ENCODE measurements at places on chromosomes 11 and 22. TPM values are rescaled to one million over a fixed set of nuclear protein-coding genes. Genes with fewer than 3 reads are reported as not detected.
A peak's percentile ranks its signal among the peaks of the same experiment; 100 is the strongest.

GRCh38 chr22:37316875-37317371, 34.6 kb downstream of the CYTH4 start:
- peak; percentile 85 for DNase-seq

GAL3ST1 gene
- 0.27 TPM for total RNA-seq

DNA sequence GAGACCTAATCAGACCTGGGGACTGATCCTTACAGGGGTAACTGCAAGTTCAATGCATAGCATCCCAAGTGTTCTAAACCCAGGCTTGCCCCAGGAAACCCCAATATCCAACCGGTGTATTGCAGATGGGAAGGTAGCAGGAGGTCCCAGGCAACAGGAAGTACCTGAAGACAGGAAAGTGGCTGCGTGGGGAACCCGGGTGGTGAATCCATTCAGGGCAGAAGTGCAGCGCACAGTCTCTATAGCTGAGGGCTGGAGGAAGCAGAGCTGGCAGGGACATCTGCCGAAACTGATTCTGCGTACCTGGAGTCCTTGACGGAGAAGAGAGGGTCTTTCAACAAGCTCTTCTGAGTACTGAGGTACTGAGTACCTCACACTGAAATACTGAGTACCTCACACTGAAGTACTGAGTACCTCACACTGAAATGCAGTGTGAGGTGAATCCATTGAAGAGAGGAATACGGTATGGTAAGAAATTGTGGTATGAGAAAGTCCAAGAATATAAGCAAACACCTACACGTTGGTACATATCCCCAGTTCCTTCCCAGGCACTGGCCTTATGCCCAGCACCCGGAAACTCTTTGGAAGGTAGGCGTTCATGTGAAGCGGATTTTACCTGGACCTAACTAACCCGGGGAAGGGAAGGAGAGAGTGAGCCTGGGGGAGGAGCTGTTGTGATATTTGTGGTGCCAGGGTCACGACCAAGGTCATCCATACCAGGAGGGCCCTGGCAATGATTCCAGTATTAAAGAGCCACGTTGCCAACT, 20.1 kb downstream of the SCN4B start:
- DNase-seq, result no peak

- DNase-seq, result no peak
Observed at GRCh38 chr11:103961010-103961409, 75.4 kb upstream of the DDI1 start.

OSBP2 gene
- 0.81 TPM for total RNA-seq

GRCh38 chr11:84398017-84398626, 1112.0 kb upstream of the CCDC90B start:
- DNase-seq, result no peak

GRCh38 chr22:35435201-35435740, 35.3 kb downstream of the MCM5 start:
- DNase-seq, result no peak

DNA sequence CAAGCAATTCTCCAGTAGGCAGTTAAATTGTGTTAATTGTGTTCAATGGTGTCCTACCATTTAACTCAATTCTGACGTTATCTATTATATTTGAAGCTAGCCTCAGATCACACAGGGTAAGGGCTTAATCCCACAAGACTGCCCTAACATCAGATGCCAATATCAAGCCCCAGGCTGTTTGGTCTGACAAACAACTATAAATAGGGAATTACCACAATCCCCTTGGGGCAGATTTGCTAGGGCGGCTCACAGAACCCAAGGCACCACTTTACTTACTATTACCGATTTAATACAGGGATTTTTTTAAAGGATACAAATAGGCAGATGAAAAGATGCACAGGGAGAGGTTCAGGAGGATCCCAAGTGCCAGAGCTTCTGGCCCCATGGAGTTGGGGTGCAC, 678.4 kb downstream of the OPCML start:
- DNase-seq, result no peak

PRSS23 gene
- 0.38 TPM for total RNA-seq

DNA sequence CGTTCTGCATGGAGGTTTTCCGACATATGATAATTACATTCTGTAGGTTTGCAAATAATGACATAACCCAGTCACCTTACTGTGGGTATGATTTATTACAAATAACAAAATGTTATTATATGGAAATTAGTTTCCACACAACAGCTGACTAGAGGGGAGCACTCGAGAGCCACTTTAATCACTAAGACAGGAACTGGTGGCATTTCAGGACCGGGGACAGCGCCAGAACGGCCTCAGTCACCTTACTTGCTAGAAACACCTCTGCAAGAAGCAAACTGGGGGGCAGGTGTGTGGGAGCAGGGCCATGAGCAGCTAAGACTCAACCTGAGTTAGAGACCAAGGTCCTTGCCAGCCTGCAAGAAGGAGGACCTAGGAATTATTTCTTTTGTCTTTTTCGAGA, 199.9 kb downstream of the DSCAML1 start:
- DNase-seq, result peak; percentile 76

DNA sequence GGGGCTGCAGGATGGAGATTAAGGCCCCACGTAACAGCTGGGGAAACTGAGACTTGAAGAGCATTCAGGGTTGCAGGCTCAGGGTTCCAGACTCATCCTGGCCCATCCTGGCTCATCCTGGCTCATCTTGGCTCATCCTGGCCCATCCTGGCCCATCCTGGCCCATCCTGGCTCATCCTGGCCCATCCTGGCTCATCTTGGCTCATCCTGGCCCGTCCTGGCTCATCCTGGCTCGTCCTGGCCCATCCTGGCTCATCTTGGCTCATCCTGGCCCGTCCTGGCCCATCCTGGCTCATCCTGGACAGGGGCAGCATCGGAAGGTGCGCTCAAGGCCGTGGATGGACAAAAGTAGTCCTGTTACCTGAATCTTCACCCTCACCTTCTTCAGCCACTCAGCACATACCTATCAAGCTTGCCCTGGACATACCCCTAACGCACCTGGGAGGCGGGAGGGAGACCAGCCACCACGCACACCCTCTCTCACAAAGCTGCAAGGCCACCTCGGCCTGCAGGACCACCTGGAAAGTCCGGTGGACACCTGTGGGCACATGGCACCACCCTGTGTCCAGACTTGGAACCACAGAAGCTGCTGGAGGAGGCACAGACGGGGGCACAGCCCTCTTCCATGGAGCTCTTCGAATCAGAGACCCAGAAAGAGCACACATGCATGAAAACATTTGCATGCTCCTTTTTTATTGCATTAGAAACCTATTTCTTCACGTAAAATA, 20.3 kb upstream of the NLRP6 start:
- DNase-seq, result no peak

SLCO2B1 gene
- not detected for total RNA-seq

DNAJB7 gene
- not detected for total RNA-seq

DNA sequence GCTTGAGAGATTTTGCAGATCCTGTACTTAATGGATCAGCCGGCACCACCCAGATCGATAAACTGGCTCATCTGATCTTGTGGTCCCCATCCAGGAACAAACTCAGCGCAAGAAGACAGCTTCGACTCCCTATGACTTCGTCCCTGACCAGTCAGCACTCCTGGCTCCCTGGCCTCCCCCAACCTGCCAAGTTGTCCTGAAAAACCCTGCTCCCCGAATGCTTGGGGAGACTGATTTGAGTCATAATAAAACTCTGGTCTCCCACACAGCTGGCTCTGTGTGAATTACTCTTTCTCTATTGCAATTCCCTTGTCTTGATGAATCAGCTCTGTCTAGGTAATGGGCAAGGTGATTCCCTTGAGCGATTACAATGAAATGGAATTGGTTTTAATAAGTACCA, 29.5 kb downstream of the OR2AG2 start:
- DNase-seq, result peak; percentile 46

POTEH gene
- total RNA-seq, result not detected

- no peak for DNase-seq
Observed at GRCh38 chr11:26947904-26948639, 45.8 kb upstream of the FIBIN start.

- DNase-seq, result no peak
Observed at GRCh38 chr11:69193151-69193550, 37.4 kb downstream of the SMIM38 start.

DNA sequence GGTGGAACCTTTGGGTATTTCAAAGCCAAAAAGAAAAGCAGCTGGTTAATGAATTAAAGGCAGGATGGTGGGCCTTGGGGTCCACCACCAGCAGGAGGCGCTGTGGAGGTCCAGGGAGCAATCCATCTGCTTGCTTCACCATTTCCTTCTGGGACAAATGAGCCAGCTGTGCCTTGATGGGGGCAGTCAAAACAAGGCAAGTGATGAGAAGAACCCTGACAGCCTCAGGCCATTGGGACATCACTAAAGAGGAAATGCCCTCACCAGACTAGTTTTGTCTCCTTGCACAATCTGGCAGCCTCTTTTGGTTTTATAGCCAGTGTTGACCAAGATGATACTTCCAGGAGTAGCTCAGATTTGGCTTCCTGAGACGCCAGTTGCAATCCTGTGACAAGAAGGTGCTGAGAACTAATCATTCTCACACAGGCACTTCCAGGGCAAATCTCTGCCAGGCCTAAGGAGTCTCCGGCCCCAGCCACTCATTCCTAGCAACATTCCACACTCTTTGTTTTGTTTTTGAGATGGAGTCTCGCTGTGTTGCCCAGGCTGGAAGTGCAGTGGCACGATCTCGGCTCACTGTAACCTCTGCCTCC, 38.2 kb upstream of the WEE1 start:
- peak; percentile 87 for DNase-seq

DNA sequence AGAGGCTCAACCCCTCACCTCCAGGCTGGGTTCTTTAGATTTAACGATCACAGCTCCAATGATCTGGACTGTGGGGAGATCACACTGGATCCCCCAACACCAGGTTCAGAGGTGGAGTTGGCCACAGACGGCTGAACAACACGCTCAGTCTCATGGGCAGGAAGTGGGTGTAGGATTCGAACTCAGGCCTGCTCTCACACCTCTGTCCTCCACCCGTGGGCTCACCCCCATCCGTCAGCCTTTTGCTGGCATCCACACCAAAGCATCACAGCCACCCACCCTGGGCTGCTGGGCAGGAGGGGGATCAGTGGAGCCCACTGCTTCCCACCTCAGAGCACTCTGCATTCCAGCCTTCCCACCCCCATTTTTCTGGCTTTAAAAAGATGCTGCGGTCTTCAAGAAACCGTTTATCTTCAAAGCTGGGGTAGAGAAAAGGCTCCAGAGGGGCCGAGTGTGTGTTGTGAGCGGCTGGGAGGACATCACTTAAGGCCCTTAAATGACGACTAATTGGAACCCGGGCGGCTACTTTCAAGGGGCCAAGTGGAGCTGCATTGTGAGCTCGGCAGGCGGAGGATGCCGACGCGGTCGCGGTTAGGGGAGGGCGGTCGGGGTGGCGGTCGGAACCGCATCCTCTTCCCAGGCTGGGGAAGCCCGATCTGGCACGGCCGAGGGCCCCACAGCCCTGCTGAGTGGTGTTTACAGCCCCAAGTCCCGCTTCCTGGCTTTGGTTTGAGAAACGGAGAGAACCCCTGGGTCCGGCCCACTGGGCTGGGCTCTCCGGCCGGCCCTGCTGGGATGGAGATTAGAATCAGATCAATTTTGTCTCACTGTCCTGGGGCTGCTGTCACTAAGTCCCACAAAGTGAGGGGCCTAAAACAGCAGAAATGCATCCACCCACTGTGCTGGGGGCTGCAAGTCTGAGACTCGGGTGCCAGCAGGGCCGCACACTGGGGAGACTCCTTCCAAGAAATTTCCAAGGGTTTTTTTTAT, 15.9 kb upstream of the FGF3 start:
- no peak for DNase-seq

DNA sequence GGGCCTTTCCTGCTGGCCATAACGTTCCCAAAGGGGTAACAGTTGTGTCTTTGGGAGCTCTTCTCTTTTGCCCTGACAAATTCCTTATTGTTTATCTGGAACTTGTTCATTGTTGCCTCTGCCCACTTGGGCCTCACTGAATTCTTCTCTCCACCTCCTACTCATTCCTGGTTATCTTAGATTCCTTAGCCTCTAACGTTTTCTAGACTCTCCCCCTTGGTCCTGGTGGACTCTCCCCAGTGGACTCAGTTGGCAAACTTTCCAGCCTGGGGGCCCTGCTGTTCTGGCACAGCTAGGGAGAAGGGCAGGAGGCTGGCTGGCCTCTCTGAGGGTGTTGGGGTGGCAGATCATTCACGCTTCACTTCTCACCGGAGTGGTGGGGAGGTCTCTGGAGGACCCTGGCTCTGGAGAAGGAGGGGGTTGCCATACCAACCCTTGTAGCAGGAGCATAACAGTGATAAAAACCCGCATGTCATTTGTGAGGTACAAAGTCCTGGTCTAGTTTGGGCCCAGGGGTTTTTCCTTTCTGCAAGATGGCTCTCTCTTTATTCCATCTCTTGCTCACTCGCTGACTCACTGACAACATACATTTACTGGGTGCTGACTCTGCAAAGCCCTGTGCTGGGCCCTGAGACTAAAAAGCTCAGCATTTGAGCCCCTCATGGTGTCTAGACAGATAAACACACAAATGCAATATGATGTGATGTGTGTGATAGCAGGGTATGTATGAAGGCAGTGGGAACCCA, 39.7 kb downstream of the YWHAH start:
- DNase-seq, result no peak

GRCh38 chr11:4466131-4466870, 16.1 kb upstream of the OR52K1 start:
- DNase-seq, result no peak

DNA sequence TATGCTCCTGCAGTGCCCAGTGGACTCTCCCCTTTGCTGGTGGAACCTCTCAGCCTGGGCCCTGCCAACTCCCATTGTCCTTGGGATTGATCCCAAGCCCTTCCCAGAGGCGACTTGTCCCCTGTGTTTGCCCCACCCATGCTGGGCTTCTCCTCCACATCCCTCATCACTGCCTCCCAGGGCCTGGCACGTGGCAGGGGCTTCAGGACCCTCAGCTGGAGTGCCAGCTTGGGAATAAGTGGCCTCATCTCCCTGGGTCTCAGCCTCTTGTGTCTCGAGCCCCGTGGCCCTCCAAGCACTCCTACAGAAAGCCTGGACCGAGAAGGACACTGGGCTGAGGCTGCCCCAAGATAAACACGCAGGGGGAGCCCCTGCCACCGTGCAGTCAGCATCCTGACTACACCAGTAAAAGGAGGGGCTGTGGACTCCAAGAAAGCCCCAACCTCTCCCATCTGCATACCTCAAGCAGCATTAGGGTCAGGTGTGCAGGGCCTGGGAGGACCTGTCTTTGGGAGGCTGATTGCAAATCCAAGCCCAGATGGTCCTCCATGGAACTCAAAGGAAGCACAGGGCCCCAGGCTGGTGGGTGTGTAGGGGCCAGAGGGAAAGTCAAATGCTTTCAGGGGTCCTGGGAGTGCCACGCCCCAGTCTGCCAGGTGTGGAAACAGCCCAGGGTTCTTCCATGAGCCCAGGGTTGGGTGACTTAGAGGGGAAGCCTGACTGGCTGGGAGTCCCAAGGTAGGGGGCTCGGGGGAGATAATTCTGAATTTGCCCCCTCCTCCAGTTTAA, 9.5 kb upstream of the GNAZ start:
- DNase-seq, result no peak

- no peak for DNase-seq
Observed at GRCh38 chr11:35478471-35479091, 46.8 kb downstream of the PAMR1 start.

ALDH3B1 gene
- total RNA-seq, result not detected

DNA sequence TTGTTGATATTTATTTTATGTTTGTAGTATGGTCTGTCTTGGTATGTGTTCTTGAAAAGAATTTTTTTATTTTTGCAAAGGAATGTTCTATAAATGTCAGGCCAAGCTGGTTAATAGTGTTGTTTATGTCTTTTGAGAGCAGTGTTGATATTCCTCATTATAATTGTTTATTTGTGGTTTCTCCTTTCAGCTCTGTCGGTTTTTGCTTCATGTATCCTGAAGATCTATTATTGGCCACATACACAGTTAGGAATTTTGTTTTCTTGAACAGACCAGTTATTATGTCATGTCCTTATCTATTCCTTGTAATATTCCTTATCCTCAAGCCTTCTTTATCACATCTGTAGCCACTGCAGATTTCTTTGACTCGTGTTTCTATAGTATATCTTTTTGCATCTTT, 56.5 kb downstream of the PDHX start:
- DNase-seq, result no peak

- DNase-seq, result peak; percentile 87
Observed at GRCh38 chr11:117180661-117181585, 2.4 kb downstream of the SIDT2 start.

Measured in activated naive CD4-positive, alpha-beta T cell treated with anti-CD3 and anti-CD28 coated beads for 36 hours (primary cell).